NCI-H748 treated with DMSO at 0.1 percent for 48 hours (cell line): ENCODE measurements at places on chromosomes 7 and 10.

DNA sequence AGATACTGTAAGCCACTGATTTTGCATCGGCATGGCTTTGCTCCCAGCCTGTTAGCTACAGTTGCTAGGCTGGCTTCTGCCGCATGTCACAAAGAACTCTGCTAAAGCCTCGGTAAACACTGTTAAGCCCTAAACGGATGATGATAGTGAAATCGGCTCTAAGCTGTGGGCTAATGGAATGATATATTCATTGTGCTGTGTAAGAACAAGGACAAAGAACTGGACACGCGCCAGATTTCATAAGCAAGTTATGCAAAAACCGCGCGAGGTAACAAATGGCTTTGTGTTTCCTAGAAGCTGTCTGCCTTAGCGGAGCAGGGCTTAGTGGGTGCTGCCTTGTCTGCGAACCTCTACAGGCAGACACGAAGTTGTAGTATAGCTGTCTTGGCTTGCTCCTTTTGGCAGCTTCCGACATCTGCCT is 331.3 kb upstream of the COBL start:
- peak; percentile 53 for DNase-seq

- DNase-seq: no peak
Observed at GRCh38 chr10:42875798-42876341, 93.3 kb downstream of the BMS1 start.

GRCh38 chr10:33974976-33975478 is 640.6 kb upstream of the NRP1 start:
- no peak for DNase-seq

GRCh38 chr7:89200758-89201157 is 405.2 kb upstream of the TEX47 start:
- DNase-seq: no peak

DNA sequence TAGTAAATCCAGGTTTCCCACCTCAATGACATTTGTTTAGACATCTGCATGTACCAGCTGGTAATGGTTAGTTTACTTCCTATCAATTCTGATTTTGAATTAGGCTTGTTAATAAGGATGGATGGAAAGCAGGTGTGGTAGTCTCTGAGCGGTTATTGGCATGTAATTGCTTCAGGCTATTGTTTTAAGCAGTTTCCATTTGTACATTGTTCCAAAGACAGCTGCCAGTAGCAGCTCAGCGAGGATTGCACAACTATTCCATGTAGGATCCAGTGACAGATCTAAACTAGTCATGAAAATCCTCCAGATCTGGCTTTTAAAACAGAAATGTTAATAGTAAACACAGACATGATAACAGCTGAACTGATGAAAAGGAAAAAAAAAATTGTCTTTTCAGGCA is 436.0 kb upstream of the ADARB2 start:
- DNase-seq: peak; percentile 20
